Stimulated activated CD4-positive, alpha-beta T cell treated with anti-CD3 and anti-CD28 coated beads, Interleukin-2, amount 100 ng/mL, for 4 hours (primary cell): ENCODE measurements at places on chromosomes 2 and 18.

GRCh38 chr2:119196301-119197125, 27.1 kb upstream of the STEAP3 start:
- no peak for DNase-seq

- no peak for DNase-seq
Observed at GRCh38 chr18:36186461-36187192, 670 bp upstream of the MOCOS start.

GRCh38 chr2:14513903-14514302, 118.6 kb upstream of the LRATD1 start:
- no peak for DNase-seq

DNA sequence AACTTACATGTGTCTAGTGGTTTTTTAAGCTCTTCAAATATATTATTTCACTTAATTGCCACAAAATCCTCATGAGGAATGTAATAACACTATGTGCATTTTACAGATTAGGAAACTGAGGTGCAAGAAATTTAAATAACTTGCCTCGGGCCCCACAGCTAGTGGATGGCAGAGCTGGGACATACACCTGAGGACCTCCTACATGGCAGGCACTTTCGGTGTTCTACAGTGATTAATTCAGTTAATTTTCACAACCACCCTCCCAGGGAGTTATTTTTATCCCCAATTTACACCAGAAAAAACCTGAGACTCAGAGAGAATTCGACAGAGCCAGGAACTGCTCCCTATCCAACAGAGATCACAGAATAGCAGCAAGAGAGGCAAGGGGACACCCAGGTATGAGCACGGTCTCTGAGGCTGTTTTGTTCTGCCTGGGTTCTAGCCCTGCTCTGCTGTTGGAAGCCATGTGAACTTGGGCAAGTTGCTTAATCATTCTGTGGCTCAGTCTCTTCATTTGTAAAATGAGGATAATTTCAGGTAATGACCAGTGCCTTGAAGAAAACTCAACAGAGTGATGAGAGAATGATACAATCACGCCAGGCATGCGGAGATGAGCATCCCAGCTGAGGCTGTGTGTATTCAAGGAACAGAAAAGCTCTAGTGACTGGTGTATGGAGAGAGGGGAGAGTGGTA, 82.3 kb downstream of the MYCN start:
- no peak for DNase-seq

DNA sequence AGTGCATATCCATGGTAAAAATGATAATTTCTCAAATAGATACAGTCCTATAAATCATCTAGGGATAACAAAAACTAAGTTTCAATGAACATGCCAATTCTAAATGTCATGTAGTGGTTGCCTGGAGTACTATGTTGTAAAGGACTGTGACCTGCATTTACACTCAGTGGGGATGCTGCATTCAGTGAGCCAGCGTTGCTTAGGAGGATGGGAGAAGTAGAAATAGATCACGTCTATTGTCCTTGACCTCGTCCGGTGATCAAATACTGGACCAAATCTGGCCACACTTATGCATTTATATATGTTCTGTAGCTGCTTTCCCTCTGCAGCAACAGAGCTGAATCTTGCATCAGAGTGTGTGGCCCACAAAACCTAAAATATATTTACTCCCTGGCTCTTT, 139.0 kb upstream of the ETAA1 start:
- DNase-seq: no peak

DNA sequence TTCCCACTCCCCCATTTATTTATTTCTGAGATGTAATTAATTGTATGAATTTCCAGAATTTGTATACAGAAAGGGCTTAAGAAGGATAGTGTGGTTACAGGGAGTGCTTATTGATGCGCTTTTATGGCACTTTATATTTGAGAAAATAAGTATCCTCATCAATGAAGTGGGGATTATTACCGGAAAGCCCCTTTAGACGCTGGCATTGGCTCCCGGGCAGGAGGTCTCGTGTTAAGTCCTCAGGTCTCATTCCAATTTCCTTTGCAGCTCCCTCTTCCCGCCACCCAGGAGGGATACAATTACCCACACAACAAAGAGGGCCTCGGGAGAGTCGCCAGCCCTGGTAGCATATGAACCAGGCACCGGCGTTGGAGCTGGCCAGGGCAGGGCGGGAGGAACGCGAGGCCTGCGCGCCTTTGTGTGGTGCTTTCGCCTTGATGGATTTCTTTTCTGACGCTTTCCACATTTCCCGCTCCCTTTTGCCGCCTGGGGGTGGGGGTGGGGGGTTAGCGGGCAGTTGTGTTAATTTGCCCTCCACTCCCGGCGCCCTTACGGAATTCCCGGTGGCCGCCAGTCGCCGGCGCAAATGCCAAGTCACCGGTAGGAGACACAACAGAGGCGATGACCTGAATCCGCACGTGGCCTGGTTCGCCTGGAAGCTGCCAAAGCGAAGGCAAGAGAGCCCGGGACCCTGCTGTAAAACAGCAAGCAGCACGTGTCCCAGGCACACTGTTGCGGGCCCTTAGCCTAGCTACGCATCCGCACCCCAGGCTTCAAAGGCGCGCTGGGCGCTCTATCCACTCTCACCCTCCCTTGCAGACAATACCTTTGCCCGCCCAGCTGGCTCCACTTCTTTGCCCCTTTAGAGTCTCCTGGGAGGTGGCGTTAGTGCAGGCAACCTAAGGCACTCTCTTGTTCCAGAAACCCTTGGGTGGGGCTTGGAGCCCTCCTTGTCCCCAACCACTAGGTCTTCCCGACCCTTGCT, 3.3 kb downstream of the GAD1 start:
- DNase-seq: no peak

- no peak for DNase-seq
Observed at GRCh38 chr2:6878549-6878948, 972 bp downstream of the RSAD2 start.

GRCh38 chr18:10057894-10058791, 144.3 kb downstream of the VAPA start:
- DNase-seq: no peak

DNA sequence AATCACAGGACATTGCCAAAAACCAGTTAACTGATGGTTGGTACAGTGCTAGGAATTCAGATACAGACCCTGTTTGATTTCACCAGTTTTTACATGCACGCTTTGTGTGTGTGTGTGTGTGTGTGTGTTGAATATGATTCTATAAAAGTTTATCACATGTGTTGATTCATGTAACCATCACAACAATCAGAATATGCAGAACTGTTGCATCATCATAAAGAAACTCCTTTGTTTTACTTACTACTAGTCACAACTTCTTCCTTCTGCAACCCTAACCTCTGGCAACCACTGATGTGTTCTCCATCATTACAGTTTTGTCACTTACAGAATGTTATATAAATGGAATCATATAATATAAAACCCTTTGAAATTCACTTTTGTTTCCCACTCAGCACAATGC, 144.8 kb upstream of the CYP26B1 start:
- no peak for DNase-seq
